ENCODE measurements at places on chromosomes 6 and 20.

DNA sequence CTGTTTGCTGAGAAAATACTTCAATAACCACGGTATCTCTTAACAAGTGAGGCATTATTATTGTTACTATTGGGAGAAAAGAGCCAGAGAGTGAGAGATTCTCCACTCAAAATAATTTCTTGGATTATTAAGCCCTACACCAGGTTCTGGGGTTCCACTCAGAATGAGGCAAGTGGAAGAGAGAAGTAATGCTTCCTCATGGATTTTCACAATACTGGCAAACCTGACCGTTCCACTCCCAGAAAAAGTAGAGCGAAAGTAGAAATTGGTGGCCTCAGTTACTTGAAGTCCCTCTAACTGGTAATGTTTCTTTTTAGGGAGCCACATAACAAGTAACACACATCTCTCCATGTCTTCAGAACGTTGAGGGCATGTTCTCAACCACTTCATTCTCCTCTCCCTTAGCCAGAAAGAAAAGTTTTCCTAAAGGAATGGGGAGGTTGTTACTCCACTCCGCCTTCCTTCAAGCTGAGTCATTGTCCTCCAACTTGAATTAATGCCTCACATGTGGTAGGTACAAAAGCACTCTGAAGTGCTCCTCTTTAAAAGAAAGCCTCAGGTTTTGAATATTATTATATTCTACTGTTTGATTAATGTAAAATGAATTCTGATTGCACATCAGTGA, 1.9 kb downstream of the BAG2 start:
- no peak for DNase-seq

DNA sequence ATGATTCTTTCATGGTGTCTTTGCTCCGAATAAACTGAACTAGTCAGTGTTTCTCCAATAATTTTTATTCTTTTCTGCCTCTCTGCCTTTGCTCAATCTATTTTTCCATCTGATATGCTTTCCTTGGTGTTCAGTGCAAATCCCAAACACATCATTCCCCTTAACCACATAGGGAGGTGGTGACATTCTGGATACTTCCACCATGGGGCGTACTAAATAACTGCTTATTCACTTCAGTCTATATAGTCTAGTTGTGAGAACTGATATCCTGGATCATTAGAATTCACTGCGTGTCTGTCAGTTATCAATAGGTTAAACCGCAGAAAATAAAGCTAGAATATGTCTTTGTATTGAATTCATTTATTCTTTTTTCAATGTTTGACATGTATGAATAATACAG, 83.1 kb downstream of the KCNQ5 start:
- DNase-seq = no peak

DNA sequence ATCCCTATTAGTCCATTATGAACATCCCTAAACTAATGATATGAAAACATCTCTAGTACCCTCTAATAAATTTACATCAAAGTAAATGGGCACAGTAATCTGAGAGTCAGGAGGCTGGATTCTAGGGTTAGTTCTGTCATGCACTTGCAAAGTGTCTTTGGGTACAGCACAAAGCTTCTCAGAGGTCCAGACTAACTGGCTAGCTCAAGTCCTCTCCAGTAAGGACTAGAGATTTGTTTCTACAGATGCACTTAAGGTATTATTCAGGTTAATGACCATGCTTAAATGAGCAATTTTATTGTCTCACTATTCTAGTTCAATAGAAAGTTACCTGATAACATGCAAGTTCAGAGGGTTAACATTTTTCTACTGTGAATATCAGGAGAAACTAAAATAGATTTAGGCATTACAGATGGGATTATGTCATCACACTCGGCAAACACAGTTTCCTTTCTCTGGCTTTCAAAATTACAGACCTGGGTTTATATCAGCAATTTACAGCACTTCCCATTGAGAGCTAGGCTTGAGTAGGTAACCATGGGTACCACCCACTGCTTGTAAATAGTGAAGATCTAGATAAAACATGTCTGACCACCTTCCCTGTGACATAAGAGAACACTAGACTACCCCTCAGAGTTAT, 402.9 kb upstream of the RUNX2 start:
- peak; percentile 94 for DNase-seq

- DNase-seq = no peak
These were observed 110.3 kb downstream of the TOX2 start for GRCh38 chr20:44024820-44025580.

DNA sequence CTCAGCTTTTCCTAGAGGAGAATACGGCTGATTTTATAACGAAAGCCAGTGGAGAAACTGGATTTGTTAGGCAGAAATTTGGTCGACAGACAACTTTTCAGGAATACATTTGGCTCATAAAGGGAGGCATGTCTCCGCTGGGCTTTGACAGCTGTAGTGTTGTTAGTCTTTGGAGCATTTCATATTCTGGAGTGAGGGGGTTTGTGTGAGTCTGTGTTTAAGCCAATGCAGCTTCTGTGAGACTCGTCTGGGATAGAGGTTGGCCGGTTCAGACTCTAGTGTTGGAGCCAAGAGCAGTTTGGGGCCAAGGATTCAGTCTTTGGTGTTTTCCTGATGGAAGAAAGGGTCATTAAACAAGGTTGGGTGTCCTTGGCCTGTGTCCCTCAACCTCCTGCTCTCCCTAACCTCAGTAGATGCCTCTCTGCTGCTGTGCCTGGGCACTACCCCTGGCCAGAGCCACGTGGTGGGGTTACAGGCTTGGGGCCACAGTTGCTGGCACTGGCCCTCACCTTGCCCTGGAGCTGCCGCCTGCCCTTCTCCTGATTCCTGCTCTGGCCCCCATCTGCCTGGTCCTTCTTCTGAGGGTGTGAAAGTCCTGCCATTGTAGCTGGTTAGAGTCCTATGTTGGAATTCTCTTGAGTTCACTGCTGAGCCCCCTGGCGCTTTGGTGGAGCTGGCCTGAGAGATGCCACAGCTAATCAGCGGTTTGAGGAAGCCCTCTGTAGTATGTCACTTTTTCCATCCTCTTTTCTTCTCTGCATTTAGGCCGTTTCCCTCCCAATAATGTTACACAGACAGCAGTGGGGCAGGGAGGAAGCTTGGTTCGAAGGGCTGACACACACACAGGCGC, 6.9 kb downstream of the PTK7 start:
- DNase-seq = no peak

GRCh38 chr6:82617648-82618047, 254.0 kb downstream of the TPBG start:
- DNase-seq = no peak

DNA sequence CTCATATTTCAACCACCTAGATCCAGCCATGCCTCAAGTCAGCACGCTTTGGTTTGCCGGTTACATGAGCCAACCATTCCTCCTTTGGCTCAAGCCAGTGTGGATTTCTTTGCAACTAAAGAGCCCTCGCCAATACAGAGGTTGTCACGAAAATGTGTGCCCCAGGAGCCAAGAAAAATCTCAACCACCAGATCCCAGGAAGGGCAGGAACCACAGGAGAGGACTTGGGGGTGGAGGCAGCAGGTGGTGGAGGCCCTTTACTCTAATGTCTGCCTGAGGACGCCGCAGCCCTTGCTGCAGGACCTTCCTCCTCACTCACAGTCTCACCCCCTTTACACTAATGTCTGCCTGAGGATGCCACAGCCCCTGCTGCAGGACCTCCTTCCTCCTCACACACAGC, 144.8 kb upstream of the PHACTR3 start:
- no peak for DNase-seq

GRCh38 chr6:166987930-166988329, 11.3 kb upstream of the CEP43 start:
- no peak for DNase-seq

GRCh38 chr6:166619912-166620311, 7.1 kb downstream of the RPS6KA2 start:
- no peak for DNase-seq

DNA sequence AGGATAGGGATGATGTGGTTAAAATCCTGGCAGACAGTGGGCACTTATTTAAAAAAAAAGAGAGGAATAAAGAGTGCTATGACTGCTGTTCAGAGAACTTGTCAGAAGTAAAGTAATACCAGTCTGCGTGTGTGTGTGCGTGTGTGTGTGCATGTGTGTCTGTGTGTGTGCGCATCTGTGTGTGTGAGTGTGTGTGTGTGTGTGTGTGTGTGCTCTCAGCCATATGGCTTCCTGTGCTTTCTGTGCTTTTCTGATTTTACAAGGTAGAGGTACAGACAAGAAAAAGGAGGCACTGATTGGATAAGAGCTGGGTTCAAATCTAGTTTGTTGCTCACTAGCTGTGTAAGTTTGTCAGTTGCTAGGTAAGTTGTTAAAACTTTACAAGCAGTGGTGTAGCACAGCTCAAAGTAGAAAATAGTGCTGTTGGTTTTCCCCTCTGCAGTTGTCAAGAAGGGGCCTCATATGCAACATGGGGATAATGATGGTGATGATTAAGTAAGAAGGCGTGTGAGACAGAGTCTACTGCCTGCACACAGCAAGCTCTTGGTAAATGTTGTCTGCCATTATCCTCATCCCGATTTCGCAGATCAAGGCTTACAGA, 155.3 kb upstream of the ZNF217 start:
- DNase-seq = no peak

DNA sequence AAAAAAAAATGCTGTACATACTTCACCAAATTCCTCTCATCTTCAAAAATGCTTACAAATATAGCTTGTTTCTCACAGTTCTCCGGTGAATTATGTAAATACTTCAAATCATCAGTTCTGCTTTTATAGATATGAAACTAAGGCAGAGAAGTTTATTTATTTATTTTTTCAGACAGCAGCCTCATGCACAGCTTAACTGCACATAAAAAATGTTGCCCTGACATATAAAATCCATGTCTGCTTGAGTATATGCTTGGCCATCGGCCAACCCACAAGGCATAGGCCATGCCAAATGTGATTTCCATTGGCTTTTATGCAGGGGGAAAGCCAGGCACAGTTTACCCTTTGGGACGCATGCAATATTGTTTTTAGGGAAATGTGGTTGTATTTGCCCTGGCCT, 57.3 kb upstream of the PHACTR2 start:
- DNase-seq = no peak

GRCh38 chr6:140459209-140459608, 1084.8 kb upstream of the CITED2 start:
- peak; percentile 62 for DNase-seq

DNA sequence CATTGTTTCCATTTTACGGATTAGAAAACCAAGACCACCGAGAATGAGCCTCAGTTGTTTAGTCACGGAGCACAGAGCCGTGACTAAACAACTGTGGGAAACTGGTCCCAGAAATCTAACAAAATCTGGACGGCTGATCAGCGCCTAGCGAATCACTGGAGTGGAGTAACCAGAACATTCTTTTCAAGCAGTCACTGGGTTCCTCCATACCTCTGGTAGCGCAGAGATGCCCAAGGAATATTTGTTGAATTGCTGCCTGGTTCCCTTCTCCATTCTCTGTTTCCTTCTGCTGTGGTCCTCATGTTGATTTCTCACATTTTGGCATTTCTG, 62.0 kb downstream of the GPX5 start:
- DNase-seq = no peak

- no peak for DNase-seq
These were observed 28.7 kb downstream of the FKBP1A start for GRCh38 chr20:1364106-1364505.

DNA sequence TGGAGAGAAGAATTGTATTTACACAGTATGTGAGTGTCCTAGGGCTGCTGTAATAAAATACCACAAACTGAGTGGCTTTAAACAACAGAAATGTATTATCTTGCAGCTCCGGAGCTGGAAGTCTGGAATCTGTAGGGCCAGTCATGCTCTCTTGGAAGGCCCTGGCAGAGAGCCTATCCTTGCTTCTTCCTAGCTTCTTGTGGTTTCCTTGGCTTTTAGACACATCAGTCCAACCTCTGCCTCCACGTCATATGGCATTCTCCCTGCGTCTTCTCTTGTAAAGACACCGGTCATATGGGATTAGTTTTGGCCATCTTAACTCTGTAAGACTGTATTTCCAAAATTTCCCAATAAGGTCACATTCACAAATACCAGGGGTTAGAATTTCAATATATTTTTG, 10.8 kb downstream of the FNDC1 start:
- DNase-seq = no peak

- no peak for DNase-seq
These were observed 40.3 kb upstream of the IL20RA start for GRCh38 chr6:137084865-137085617.

DNA sequence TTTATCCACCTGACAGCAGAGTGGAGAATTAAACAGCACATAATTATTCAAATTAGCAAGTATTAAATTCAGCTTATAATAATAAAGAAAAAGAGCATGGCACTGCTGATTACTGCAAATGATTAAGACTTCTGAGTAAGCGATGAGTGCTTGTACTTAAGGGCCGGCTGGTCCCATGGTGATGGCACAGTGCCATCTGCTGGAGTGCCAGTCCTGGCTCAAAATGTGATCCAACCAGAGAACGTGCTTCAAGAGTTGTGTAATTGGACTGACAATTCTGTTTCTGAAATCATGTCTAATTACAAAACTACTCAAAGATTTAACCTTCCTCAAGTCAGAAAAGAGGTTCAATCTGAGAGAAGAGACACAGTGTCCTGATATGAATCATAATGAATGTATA, 181.6 kb upstream of the RGS17 start:
- DNase-seq = peak; percentile 71

DNA sequence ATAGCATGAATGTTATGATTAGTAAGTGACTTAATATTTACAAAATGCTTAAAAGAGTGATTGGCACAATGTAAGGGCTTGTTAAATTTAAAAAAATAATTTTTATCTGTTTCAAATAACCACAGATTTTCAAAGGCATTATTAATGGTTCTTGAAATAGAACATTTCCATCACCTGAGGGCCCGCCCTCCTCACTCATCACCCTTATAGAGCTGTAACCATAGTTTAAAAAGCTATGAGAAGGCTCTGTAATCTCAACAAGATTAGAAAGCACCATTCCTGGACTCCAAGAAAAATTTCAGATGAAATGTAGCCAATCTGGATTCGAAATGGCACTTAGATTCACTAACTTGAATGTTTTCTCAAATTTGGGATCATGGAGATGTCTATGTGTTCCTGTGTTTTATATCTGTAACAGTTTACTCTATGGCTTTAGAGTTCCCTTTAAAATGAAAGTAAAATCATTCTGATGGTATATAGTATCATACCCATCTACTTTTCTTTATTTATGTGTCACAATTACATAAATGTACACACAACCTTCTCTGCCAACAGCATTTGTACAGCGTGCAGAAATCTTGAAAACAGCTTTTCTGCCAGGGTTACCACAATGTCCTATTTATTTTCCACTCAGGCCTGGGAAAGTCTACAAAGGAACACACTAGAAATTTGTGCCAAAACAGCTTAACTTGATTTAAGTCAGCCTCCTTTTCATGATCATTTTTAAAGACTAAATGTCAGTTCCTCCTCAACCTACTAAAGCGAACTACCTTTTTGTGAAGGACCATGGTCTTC, 207.7 kb downstream of the TBX18 start:
- no peak for DNase-seq

Data from NCI-H2081 (cell line).